ENCODE measurements at places on chromosomes 12 and 14.
A peak's percentile ranks its signal among the peaks of the same experiment; 100 is the strongest.

DNA sequence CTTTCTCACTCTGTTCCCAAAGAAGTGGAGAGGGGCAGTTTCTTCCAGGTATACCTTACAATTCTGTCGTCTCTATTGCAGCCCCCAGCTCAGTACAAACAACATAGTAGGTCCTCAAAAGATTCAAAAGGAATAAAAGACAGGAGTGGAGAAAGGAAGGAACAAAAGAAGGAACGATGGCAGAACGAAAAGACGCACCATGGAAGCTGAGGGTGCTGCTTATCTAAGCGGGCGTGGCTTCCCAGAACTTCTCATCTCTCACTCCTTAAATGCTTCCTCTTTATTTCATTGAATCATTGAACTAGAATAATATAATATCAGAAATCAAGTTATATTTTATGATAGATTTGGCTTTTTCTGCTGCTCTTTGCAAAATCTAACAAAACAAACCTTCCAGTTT, 13.7 kb upstream of the LTA4H start:
- DNase-seq, result no peak

GRCh38 chr14:68789821-68790643, 2.8 kb downstream of the ZFP36L1 start:
- no peak for DNase-seq

GRCh38 chr12:119936705-119937311, 52.2 kb upstream of the BICDL1 start:
- no peak for DNase-seq

DNA sequence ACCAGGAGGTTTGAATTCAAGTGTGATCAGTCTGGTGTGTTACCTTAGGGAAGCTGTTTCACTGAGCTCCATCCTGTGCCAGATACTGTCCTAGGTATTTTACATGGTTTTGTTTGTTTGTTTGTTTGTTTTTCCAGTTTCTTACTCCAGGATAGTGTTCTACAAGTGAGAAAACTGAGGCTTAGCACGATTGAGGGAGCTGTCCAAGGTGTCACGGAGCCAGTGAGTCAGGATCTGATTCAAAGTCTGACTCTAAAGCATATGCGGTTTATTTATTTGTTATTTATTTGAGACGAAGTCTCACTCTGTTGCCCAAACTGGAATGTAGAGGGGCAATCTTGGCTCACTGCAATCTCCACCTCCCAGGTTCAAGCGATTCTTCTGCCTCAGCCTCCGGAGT, 79.7 kb upstream of the GNG2 start:
- no peak for DNase-seq

GRCh38 chr14:69887740-69888657, 8.8 kb downstream of the SMOC1 start:
- DNase-seq, result no peak

- DNase-seq, result no peak
Observed at GRCh38 chr14:104972301-104973134, 5.7 kb downstream of the AHNAK2 start.

DNA sequence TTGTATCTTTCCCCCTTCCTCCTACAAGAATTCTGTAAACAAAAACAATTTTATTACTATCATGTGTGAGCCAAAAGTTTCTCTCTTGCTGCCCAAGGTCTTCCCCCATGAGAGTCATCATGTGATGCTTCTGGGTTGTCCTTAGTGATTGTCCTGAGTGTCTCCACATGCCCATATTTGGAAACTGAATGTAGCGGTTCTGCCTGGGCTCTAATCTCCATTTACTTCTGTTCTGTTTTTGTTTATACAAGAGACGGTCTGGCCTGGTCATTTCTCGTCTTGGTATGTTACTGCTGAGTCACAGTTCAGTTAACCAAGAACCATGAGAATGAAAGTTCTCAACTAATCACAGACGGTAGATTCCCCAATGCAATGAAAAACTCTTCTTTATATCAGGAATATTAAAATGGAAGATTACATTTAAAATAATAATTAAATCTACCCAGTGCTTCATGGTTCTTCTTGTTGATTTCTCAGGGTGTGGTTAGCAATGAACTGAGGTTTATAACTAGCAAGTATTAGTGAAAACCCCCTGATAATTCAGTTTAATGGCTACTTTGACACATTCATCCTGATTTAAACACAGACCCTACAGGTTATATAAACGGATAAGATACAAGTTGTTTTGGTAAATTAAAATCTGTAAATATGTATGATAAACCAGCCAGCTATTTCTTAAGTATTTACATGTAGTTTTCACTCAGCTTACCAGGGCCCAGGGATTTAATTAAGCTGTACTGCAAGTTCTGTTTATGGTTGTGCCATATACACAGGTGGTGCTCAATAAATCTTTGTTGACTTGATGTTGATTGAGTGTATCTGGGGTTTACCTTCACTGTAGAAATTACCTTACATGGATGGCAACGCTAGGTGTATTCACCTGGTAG, 81.1 kb downstream of the PELI2 start:
- no peak for DNase-seq

GRCh38 chr12:44000309-44000952, 164.6 kb downstream of the TMEM117 start:
- peak; percentile 8 for DNase-seq

DNA sequence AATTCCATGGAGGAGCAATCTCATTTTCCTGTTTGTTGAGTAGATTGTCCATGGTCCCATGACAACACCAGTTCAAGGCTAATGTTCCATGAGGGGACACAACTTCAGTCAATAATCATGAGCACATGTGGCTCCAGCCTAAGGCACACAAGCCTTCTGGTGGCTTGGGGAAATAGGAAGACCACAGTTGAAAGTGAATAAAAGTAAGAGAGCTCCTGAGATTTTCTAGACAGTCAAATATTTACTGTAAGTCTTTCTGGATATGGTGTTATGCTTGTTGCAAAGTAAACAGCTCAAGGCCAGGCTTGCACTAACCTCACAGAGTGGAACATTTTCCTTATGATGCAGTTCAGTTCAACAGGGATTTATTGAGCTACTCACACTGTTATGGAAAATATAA, 206.9 kb upstream of the SLC38A2 start:
- no peak for DNase-seq

GRCh38 chr14:101825797-101826196, 64.3 kb downstream of the PPP2R5C start:
- DNase-seq, result no peak

GRCh38 chr12:15599266-15600037, 189.7 kb downstream of the EPS8 start:
- DNase-seq, result no peak

DNA sequence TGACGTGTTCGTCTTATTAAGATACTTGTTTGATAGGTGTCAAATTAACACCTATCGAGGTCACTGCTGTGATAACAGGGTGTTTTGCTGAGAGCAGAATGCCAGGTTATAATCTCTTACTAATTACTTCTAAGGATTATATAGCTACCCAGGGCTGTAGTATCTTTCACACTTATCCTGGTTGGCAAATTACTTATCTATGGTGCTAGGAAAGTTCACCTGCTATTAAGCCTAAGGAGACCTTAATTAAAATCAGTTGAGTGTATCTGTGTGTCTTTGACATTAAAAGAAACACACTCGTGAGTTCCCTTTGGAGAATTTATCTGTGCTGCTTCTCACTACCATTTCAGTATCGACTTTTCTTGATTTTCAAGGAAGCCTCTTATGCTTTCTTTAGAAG, 301.6 kb upstream of the SLC16A7 start:
- DNase-seq, result no peak

DNA sequence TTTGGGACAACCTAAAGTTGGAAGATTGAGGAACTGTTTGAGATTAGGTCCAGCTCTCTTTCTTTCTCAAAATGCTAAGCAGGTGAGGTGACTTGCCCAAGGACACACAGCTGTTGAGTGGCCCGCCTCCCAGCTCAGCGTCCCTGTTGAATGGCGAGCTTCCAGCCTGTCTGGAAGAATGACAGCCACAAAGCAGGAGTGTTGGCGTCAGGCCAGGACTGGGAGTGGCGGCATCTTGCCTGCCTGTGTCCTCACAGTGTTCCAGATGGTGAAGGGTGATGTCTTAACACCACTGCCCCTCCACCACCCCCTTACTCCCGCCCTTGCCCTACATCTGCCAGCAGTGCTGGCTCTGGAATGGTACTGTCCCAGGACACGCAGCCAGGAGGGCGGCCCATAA, 4.4 kb upstream of the CEBPE start:
- no peak for DNase-seq

- no peak for DNase-seq
Observed at GRCh38 chr14:94974893-94975292, 182.4 kb downstream of the DICER1 start.

DNA sequence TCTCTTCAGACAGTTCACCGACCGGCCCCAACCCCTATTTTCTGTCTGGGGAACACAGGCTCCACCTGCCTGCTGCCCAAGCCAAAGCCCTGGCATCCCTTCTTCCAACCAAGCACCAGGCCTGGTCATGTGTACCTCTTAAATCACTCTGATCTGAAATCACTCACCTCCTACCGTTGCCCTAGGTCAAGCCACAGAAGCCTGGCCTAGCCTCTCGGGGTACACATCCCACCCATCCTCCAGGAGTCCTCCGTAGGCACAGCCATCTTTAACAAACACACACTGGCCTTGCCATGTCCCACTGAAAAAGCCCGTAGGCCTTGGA, 81.8 kb downstream of the IRF2BPL start:
- DNase-seq, result no peak

DNA sequence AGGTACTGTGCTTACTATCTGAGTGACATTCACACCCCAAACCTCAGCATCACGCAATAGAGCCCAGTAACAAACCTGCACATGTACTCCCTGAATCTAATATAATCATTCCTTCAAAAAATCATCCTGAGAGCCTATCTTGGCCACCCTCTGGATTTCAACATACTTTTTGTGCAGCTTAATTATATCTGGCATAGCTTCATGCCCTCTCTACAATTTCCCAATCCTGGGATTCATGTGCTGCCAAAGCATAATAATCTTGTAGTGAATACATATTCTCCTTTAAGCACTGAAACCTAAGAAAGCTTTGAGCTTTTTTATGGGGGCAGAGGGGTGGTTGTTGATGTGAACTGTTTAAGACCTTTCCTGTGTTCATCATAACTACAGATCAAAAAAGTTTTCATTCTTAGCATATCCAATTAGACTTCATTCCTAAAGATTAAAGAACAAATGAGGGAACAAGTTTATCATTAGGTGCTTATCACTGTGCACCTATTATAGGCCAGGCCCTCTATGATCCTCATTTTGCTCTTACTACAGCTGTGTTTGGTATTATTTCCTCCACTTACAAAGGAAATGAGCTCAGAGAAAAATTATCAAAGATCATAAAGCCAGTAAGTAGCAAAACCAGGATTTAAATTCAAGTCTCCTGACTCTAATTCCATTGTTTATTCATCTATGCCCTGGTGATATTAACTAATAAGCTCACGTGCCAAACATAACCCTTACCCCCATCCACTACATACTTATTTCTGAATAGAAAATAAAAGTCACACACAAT, 51.2 kb downstream of the SINHCAF start:
- DNase-seq, result no peak

DNA sequence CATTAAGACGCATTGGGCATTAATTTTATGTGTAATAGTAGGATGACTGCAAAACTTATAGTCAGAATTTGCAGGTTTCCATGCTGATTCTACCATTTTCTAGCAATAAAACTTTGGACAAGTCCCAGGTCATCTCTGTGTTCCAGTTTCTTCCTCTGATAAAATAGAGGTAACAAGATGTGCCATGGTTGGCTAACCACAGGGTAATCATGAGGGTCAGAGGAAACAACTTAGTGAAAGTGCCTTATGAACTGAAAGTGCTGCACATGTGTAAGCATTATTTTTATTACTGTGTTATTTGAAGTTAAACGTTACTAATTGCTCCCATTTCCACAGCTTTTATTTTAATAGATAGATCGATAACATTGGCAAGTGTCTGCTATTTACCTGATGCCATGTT, 21.1 kb downstream of the SMCO2 start:
- DNase-seq, result no peak

DNA sequence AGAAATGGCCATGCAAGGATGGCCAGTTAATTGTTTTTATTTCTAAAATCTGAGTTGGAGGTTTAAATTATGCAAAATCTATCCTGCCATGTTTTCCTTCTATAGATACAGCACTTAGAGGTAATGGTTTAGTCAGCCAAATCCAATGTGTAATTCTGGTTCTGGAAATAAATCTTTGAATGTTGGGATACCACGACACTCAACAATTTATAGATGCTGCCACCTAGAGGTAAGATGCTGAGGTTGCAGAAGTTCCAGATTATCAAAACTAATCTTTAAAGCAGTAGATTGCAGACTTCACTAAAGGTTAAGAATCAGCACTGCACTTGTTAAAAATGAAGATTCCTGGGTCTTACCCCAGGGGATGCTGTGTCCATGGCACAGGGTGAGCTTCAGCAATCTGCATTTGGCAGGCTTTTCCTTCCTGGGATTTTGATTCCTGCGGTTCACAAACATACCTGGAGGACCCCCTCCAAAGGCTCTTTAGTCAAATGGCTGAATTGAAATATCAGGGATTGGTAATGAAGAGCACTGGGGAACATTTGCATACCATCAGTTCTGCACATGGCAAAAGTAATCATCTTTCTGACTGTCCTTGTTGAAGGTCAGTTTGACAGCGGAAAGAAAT, 53.4 kb upstream of the ANO4 start:
- DNase-seq, result no peak

DNA sequence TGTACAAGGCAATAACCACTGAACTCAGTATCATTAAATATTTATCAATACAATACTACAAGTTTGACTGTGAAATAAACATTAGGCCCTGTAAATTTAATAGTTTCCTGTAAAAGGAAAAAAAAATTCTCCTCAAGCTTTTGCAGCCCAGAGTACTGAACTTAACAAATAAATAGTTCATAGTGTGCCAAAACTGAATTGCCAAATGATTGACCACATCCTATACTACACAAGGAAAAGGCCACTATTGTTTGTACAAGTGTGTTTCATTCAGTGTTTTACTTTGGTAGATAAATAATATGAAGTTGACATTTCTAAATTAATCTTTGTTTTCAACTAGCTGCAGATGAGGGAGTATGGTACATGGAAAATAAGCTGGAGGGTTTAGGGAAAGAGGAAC, 379.6 kb downstream of the FLRT2 start:
- DNase-seq, result no peak

DNA sequence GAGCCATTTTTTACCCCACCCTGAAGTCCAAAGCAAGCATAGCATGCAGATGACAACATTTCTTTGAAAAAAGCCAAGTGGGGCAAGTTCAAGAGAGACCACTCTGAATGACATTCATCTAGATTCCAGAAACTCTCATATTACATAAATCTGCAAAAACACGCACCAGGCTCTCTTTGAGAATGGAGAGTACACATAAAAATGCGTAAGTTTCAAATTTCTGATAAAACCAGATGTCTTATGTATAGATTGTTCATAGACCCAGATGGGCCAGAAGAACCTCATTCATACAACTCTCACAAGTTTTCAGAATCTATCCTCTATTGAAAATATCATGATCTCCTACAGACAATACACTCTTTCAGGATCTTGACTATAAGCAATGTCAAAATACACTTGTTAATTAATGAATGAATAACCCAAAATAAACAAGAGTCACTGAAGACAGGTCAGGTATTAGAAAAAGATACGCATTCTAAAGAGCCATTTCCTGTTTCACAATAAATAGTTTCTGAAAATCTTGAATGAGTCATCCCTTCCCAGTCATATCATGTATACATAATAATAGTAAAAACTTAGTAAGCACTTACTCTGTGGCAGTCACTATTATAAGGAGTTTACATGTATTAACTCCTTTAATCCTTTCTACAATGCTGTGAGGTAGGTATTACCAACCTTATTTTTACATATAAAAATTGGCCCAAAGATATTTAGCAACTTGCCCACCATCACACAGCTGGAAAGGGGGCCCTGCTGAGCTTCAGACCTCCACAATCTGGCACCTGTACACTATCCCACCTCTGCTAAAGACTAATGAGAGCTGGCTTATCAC, 72.0 kb downstream of the PPP2R5E start:
- no peak for DNase-seq

All from stimulated activated CD4-positive, alpha-beta T cell treated with anti-CD3 and anti-CD28 coated beads, TNF-alpha, amount 100 ng/mL, for 24 hours (primary cell).